CD8-positive, alpha-beta T cell (primary cell): ENCODE measurements at places on chromosomes 5 and 9.

DNA sequence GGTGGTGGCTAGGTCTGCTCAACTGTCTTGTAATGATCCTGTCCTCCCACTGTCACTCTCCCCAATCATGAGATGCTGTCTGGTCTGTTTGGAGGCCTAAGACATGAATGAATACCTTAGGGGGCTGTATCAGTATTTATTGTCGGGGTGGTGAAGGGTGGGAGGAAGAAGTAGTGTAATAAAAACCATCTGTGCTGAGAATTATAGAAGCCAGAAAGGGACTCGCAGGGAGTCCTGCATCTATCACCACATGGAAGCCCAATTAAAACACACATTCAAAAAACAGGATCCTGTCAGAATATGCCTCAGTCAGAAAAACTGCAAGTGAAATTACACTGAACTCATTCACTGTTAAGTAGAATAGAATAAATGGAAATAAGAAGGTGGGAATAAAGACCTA lies 1134.3 kb upstream of the C9orf72 start:
- no peak for DNase-seq

DNA sequence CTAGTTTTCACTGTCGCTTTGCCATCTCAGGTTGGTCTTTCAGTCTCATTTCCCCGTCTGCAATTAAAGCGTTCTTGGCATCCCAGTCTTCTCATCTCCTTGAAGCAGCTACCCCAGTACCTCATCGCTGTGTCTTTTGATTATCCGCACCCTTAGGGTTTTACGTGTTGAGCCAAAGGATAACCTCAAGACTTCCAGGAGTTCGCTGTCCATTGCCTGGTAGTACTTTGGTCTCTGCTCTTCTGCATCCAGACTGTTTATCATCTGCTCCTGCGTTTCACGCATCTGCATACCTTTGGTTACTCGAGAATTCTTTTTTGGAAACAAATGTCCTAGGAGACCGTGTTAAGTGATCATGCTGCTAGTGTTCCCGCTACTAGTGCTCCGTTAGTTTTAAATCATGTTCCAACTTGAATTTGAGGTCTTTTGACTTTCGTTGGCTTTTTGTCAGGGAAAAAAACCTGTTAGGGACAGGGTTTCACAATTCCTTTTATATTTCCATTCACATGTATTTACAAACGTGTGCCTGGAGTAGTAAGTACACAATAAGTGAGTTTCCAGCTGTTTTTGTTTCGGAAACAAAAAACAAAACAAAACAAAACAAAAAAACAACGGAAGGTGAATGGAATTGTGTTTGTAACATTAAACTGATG lies 888 bp downstream of the RABGAP1 start:
- DNase-seq, result no peak

GRCh38 chr9:26863074-26863473 lies 29.5 kb downstream of the CAAP1 start:
- DNase-seq, result no peak

DNA sequence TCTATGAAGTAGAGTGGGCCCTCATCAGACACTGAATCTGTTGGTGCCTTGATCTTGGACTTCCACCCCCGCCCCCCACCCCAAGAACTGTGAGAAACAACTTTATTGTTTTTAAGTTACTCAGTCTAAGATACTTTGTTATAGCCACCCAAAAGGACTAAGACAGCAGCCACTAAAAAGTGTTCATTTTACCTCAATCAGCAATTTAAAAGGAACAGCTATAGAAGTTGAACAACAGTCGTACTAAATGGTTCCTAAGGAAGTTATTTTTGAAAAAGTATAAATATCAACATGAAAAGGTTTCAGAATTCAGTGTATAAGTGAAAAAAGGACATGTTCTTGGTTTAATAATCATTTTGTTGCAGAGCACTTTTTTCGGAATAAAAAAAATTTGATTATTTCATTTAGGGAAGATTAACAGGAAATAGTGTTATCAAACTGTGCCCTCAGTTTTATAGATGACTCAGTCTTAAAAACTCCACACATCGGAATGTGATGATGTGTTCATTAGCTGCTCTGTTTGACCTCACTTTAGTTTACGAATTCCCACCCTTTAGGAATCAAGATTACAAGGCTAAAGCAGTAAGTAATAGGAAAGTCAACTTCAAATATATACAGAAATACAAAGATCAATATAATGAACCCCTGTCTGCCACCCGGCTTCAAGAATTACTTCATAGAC lies 71.2 kb downstream of the MTAP start:
- no peak for DNase-seq

- DNase-seq, result no peak
These were observed 58.9 kb downstream of the ARSB start for GRCh38 chr5:78926252-78926651.

- no peak for DNase-seq
These were observed 24.1 kb downstream of the ITK start for GRCh38 chr5:157204765-157205164.
